ENCODE measurements at places on chromosomes 11 and 22. TPM values are rescaled to one million over a fixed set of nuclear protein-coding genes. Genes with fewer than 3 reads are reported as not detected.

Gene MS4A12
- total RNA-seq: not detected

Gene NRXN2
- not detected for total RNA-seq

Gene PRRG4
- 0.43 TPM for total RNA-seq

Gene SLC25A18
- total RNA-seq: 0.13 TPM

Gene DRD4
- total RNA-seq: not detected

Gene RIMBP3C
- not detected for total RNA-seq

Gene NAALADL1
- total RNA-seq: 4.4 TPM

Gene OR5A1
- total RNA-seq: not detected

Gene IGLL1
- not detected for total RNA-seq

Gene ANKK1
- 0.07 TPM for total RNA-seq

Data from thoracic aorta endothelial cell (primary cell).